ENCODE measurements at places on chromosomes 1 and 21. TPM values are rescaled to one million over a fixed set of nuclear protein-coding genes. Genes with fewer than 3 reads are reported as not detected.

CD1B gene
- not detected for total RNA-seq

CCDC190 gene
- total RNA-seq: 1.1 TPM

NECTIN4 gene
- under 0.01 TPM for total RNA-seq

CD2 gene
- total RNA-seq: not detected

SUSD4 gene
- total RNA-seq: not detected

DNA sequence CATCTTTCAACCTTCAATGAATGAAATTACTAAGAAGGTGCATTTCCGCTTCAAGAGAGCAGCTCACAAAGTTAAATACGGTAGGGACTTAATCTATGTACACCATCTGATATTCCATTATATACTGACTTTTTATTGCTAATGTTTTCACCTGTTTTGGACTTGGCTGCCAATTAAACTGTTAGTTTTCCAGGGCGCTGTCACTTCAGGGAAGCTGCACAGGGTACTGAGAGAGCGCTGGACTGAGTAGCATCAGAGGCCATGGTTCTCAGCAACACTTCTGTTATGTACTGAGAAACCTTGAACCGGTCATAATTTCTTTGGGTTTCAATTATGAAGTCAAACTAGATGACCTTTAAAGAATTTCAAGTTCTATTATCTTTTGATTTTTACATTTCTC, 8.2 kb downstream of the SSX2IP start:
- H3K27ac ChIP-seq: no peak overlapping the region
- no peak for DNase-seq
- H3K4me3 ChIP-seq: no peak overlapping the region
- H3K36me3 ChIP-seq: no peaks in the 10 kb centered on the region
- H3K4me1 ChIP-seq: no peaks in the 10 kb centered on the region
- H3K27me3 ChIP-seq: no peaks in the 10 kb centered on the region

GRCh38 chr1:38891753-38892152, 10.4 kb upstream of the GJA9 start:
- no peak overlapping the region for H3K4me3 ChIP-seq
- no peaks in the 10 kb centered on the region for H3K27me3 ChIP-seq
- H3K27ac ChIP-seq: no peak overlapping the region
- no peaks in the 10 kb centered on the region for H3K36me3 ChIP-seq
- DNase-seq: peak; percentile 38

DNA sequence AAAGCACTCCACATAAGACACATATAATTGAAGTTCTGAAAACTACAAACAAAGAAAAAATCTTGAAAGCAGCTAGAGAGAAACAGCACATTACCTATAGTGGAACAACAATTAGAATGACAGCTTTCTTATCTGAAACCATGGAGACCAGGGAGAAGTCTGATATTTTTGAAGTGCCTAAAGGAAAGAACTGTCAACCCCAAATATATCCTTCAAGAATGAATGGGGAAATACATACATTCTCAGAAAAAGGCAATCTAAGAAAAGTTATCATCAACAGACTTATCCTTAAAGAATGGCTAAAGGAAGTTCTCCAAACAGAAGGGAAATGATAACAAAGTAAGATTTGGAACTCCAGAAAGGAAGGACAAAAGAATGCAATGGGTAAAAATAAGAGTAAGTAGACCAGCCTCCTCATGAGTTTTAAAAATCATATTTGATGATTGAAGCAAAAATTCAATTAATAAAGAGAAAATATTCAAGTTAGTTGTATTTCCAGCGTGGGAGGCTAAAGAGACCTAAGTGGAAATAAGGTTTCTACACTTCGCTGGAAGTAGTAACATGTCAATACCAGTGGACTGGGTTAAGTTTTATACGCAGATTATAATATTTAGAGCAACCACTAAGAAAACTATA, 170.8 kb upstream of the SAMSN1 start:
- no peak overlapping the region for H3K4me3 ChIP-seq
- no peaks in the 10 kb centered on the region for H3K36me3 ChIP-seq
- no peaks in the 10 kb centered on the region for H3K27me3 ChIP-seq

DNA sequence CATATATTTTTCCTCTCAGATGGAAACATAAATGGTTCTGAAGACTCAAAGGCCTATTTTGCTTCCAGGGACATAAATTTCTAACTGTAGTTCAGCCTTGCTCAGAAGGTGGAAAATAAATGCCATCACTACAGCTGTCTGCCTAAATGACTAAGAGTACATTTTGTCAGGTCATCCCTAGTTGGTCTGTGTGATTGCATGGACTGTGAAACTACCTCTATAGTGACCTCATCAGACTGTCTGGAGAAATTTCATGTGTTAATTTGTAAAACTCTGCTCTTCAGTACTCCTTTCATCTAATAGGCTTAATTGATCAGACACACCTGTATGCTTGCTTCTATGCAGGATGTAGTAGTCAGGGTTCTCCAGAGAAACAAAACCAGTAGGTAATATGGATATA, 886.9 kb downstream of the AMY1C start:
- no peak for DNase-seq
- no peaks in the 10 kb centered on the region for H3K27me3 ChIP-seq
- no peaks in the 10 kb centered on the region for H3K4me1 ChIP-seq
- H3K27ac ChIP-seq: no peak overlapping the region
- H3K4me3 ChIP-seq: no peak overlapping the region

DNA sequence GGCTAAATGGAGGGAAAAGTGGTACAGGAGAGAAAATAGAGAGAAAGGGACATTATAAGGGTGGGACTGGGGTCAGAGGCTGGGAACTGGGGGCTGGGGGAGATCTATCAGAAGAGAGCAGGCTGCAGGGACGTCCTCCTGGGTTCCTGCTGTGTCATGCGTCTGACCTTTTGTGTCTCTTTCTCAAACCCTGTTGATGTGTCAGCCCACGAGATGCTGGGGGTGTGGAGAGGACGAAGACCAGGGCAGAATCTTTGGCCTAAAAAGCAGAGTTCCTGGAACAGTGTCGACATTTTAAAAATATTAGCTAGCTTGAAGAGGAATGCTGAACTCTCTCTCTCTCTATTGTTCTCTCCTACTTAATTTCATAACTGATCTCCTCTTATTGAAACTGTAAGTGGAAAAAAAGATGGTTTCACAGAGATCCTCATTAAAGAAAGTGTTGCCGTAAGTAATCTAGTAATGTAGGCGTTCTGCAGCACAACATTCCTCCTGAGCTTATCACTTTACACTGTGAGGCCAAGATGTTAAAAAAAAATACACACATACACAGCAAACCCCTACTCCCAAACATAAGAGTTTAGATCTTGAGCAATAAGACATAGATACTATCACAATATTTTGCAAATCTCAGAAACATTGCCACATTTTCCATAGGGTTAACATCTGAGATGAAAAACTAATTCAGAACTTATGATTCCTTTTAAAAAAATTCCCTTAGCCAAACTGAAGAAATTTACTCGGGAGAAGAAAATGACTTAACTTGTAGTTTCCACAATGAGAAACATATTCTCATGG, 52.6 kb downstream of the RUNX1 start:
- H3K27ac ChIP-seq: peak overlapping the region; percentile 67
- H3K27me3 ChIP-seq: no peaks in the 10 kb centered on the region
- peaks cover 32% of the 10 kb centered on the region for H3K4me1 ChIP-seq
- peak; percentile 57 for DNase-seq
- H3K4me3 ChIP-seq: no peak overlapping the region

- H3K27ac ChIP-seq: no peak overlapping the region
- no peaks in the 10 kb centered on the region for H3K4me1 ChIP-seq
- H3K27me3 ChIP-seq: no peaks in the 10 kb centered on the region
- DNase-seq: no peak
- H3K4me3 ChIP-seq: no peak overlapping the region
Observed at GRCh38 chr1:208564466-208564865, 320.3 kb upstream of the PLXNA2 start.

DNA sequence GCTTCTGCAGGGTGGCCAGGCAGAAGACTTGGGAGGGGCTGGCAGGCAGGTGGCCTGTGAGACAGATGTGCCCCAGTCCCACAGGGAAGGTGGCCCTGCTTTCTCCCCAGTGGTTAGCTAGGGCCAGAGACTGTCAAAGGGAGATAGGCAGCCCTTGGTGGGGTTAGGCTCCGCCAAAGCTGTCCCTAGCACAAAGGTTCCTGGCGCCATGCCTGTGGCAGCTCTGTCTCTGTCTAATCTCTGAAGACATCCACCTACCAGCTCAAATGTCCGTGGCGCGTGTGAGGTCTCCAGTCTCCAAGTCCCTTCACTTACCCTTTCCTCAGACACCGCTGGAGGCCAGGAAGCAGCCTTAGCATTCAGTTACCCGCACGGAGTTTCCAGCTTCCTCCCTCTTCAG, 17.7 kb downstream of the TCP10L start:
- no peaks in the 10 kb centered on the region for H3K36me3 ChIP-seq
- no peak overlapping the region for H3K4me3 ChIP-seq
- DNase-seq: peak; percentile 10
- peaks cover 4% of the 10 kb centered on the region for H3K27me3 ChIP-seq

DNA sequence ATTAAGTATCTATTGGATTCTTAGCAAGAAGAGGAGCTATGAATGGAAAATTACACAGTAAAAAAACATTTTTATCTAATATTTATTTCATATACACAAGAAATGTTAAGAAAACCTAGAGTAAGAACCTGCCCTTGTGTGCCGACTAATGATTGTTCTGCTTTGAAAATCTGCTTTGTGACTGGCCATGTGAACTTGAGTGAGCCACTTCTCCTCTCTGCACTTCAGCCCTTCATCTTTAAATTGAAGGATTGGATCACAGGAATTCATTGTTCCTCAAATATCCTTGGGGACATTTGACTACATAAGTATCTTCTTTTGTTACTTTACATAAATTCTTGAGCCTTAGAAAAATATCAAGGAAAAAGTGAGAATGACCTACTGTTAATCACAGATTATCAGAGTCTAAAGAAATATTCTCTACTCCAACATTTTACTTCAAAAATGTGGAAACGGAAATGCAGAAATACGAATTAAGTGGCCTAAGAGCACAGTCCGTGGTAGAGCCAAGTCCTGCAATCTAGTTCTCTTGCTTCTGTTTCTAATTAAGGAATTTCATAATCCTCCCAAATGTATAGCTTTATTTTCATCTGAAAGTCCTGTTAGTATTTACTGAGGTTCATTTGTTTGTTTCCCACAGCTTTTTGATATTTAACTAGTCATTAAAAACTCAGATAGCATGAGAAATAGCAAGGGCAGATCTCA, 46.3 kb upstream of the SAMSN1 start:
- H3K4me1 ChIP-seq: no peaks in the 10 kb centered on the region
- H3K36me3 ChIP-seq: no peaks in the 10 kb centered on the region
- H3K27ac ChIP-seq: no peak overlapping the region
- DNase-seq: no peak
- no peaks in the 10 kb centered on the region for H3K27me3 ChIP-seq

- peak overlapping the region; percentile 99 for H3K4me3 ChIP-seq
- peaks cover 16% of the 10 kb centered on the region for H3K4me1 ChIP-seq
- H3K27ac ChIP-seq: peak overlapping the region; percentile 82
- peaks cover 20% of the 10 kb centered on the region for H3K36me3 ChIP-seq
Observed at GRCh38 chr21:42892582-42892930, 553 bp upstream of the NDUFV3 start.

- peak overlapping the region; percentile 60 for H3K27ac ChIP-seq
- peaks cover 20% of the 10 kb centered on the region for H3K4me1 ChIP-seq
- no peak for DNase-seq
- H3K27me3 ChIP-seq: no peaks in the 10 kb centered on the region
- H3K36me3 ChIP-seq: no peaks in the 10 kb centered on the region
Observed at GRCh38 chr1:44240802-44241671, 27.8 kb downstream of the DMAP1 start.

DNA sequence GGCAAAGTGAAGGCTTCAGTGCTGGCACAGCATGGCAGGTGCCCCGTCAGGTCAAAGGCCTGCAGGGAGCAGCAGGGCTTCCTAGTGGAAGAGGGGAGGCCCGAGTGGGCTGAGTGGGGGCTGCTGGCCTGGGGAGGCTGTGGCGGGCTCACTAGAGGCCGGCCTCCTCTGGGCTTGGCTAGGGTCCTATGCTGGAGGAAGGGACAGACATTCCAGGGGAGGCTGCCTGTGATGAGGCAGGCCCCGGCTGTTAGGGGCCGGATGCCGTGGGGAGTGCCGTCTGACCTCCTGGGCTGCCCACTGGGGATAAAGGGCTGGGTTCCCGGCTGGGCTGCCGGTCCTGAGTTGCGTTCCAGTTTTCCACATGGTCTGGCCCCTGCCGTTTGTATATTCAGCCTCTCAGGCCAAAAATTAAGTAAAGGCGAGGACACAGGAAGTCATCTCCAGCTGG, 21.1 kb downstream of the PRXL2B start:
- H3K27me3 ChIP-seq: no peaks in the 10 kb centered on the region
- H3K27ac ChIP-seq: no peak overlapping the region
- no peaks in the 10 kb centered on the region for H3K36me3 ChIP-seq
- H3K4me1 ChIP-seq: no peaks in the 10 kb centered on the region

- H3K36me3 ChIP-seq: no peaks in the 10 kb centered on the region
- no peak overlapping the region for H3K4me3 ChIP-seq
- no peak overlapping the region for H3K27ac ChIP-seq
- H3K4me1 ChIP-seq: no peaks in the 10 kb centered on the region
Observed at GRCh38 chr1:226351709-226352108, 42.7 kb upstream of the LIN9 start.

- no peak overlapping the region for H3K27ac ChIP-seq
- H3K36me3 ChIP-seq: no peaks in the 10 kb centered on the region
- H3K27me3 ChIP-seq: peaks cover 4% of the 10 kb centered on the region
- H3K4me1 ChIP-seq: no peaks in the 10 kb centered on the region
- DNase-seq: no peak
Observed at GRCh38 chr1:114336360-114336759, 174.6 kb downstream of the TRIM33 start.

DNA sequence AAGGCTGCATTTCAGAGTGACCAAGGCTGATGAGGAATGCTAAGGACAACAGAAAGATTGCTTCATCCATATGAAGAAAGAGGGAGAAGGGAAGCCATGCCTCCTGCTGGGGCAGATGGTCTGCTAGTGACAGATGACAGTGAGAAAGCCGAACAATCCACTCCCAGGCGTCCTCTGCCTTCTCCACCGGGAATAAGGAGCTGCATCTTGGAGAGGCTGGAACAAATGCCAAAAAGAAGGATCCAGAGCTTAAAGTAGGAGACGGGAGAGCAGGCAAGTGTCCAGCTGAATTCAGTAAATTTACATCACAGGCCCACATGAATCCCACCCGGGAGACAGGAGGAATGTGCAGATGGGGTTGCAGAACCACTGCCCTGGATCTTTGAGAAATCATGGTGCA, 33.4 kb downstream of the DDX20 start:
- H3K4me1 ChIP-seq: peaks cover 16% of the 10 kb centered on the region
- no peak for DNase-seq
- H3K27ac ChIP-seq: no peak overlapping the region
- H3K27me3 ChIP-seq: peaks cover 15% of the 10 kb centered on the region
- no peaks in the 10 kb centered on the region for H3K36me3 ChIP-seq
- H3K4me3 ChIP-seq: no peak overlapping the region

DNA sequence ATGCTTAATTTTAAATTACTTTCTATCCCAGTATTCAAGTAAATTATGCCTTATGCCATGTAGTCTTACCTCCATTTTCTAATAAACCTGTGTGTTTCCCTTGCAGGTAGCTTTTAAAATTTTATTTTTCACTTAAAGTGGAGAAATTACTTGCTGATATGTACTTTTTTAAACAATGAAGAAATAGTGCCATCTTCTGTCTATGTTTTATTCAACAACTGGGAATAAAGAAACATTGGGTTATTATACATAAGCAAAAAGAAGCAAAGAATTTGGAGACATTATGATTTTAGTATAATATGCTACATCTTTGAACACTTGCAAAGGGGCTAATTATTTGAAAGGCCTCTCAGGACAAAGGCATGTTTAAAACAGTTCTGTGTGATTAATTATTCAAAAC, 1912.9 kb downstream of the MRPL39 start:
- H3K4me3 ChIP-seq: no peak overlapping the region
- H3K4me1 ChIP-seq: no peaks in the 10 kb centered on the region
- DNase-seq: no peak
- H3K27me3 ChIP-seq: no peaks in the 10 kb centered on the region
- no peaks in the 10 kb centered on the region for H3K36me3 ChIP-seq
- H3K27ac ChIP-seq: no peak overlapping the region

Measured in osteoblast (primary cell).